ENCODE measurements at places on chromosomes 12 and 14. TPM values are rescaled to one million over a fixed set of nuclear protein-coding genes. Genes with fewer than 3 reads are reported as not detected.

ADGRD1 gene
- total RNA-seq: not detected

NAB2 gene
- 13.4 TPM for total RNA-seq

NOS1 gene
- not detected for total RNA-seq

KRT79 gene
- total RNA-seq: not detected

CABP1 gene
- 0.32 TPM for total RNA-seq

RECQL gene
- total RNA-seq: 50.3 TPM

FAM181A gene
- not detected for total RNA-seq

B4GALNT3 gene
- total RNA-seq: not detected

LRTM2 gene
- not detected for total RNA-seq

RPS6KL1 gene
- total RNA-seq: 23.8 TPM

KLRC1 gene
- not detected for total RNA-seq

CLSTN3 gene
- total RNA-seq: 27.8 TPM

DDHD1 gene
- total RNA-seq: 12.4 TPM

HOXC10 gene
- total RNA-seq: 0.44 TPM

ABHD12B gene
- not detected for total RNA-seq

LBHD2 gene
- total RNA-seq: not detected

IL22 gene
- total RNA-seq: not detected

PCED1B gene
- total RNA-seq: 1.5 TPM

TAS2R9 gene
- not detected for total RNA-seq

GCH1 gene
- total RNA-seq: 5.0 TPM

SLCO1A2 gene
- total RNA-seq: not detected

ZFHX2 gene
- total RNA-seq: 2.0 TPM
